ENCODE measurements at places on chromosomes 6 and 20.

DNA sequence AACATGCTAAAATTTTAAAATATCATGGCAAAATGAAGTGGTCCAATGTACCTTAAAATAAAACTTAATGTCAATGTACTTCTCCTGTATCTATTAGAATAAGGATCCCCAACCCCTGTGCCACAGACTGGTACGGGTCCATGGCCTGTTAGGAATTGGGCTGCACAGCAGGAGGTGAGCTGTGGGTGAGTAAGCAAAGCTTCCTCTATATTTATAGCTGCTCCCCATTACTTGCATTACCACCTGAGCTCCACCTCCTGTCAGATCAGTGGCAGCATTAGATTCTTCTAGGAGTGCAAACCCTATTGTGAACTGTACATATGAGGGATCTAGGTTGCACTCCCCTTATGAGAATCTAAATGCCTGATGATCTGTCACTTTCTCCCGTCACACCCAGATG, 86.0 kb downstream of the SLC16A10 start:
- no peaks in the 10 kb centered on the region for H3K36me3 ChIP-seq
- H3K4me3 ChIP-seq = no peak overlapping the region
- H3K27ac ChIP-seq = no peak overlapping the region
- no peak for DNase-seq

- DNase-seq = peak; percentile 6
- no peaks in the 10 kb centered on the region for H3K4me1 ChIP-seq
- H3K4me3 ChIP-seq = no peak overlapping the region
- H3K27ac ChIP-seq = no peak overlapping the region
- no peaks in the 10 kb centered on the region for H3K27me3 ChIP-seq
- H3K36me3 ChIP-seq = no peaks in the 10 kb centered on the region
Measured at GRCh38 chr20:20837574-20838021, 125.2 kb upstream of the RALGAPA2 start.

- H3K27me3 ChIP-seq = no peaks in the 10 kb centered on the region
- H3K36me3 ChIP-seq = no peaks in the 10 kb centered on the region
- H3K4me3 ChIP-seq = no peak overlapping the region
- no peak overlapping the region for H3K27ac ChIP-seq
- no peak for DNase-seq
Measured at GRCh38 chr6:37025621-37026466, 20.4 kb downstream of the FGD2 start.

DNA sequence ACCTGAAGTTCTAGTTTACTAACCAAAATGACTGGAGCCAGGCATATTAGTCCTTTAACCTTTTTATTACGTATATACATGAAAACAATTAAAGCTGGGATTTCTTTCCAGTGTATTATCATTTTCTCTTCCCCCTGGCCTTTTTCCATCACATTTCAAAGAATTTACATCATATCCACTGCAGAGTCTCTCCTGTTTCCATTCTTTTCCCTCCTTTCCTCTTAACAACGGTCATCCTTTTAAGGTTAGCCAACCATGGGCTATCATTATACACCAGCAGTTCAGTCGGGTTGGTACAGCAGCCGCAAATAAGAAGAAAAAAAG, 104.6 kb downstream of the TFAP2A start:
- no peak overlapping the region for H3K4me3 ChIP-seq
- H3K27me3 ChIP-seq = no peaks in the 10 kb centered on the region
- no peaks in the 10 kb centered on the region for H3K4me1 ChIP-seq
- DNase-seq = peak; percentile 16

- H3K4me1 ChIP-seq = peaks cover 11% of the 10 kb centered on the region
- no peaks in the 10 kb centered on the region for H3K36me3 ChIP-seq
- no peaks in the 10 kb centered on the region for H3K27me3 ChIP-seq
- no peak overlapping the region for H3K27ac ChIP-seq
- H3K4me3 ChIP-seq = no peak overlapping the region
Measured at GRCh38 chr6:106134906-106135634, 48.9 kb downstream of the PRDM1 start.

- H3K36me3 ChIP-seq = no peaks in the 10 kb centered on the region
- no peak overlapping the region for H3K27ac ChIP-seq
Measured at GRCh38 chr6:39543950-39544349, 181.3 kb downstream of the KIF6 start.

GRCh38 chr6:36679043-36679833, 724 bp downstream of the CDKN1A start:
- peak; percentile 24 for DNase-seq
- H3K4me3 ChIP-seq = peak overlapping the region; percentile 82
- peaks cover 12% of the 10 kb centered on the region for H3K36me3 ChIP-seq
- peaks cover 39% of the 10 kb centered on the region for H3K4me1 ChIP-seq
- H3K27ac ChIP-seq = peak overlapping the region; percentile 92

GRCh38 chr6:75296811-75297779, 12.5 kb upstream of the TMEM30A start:
- no peaks in the 10 kb centered on the region for H3K36me3 ChIP-seq
- H3K4me1 ChIP-seq = no peaks in the 10 kb centered on the region

DNA sequence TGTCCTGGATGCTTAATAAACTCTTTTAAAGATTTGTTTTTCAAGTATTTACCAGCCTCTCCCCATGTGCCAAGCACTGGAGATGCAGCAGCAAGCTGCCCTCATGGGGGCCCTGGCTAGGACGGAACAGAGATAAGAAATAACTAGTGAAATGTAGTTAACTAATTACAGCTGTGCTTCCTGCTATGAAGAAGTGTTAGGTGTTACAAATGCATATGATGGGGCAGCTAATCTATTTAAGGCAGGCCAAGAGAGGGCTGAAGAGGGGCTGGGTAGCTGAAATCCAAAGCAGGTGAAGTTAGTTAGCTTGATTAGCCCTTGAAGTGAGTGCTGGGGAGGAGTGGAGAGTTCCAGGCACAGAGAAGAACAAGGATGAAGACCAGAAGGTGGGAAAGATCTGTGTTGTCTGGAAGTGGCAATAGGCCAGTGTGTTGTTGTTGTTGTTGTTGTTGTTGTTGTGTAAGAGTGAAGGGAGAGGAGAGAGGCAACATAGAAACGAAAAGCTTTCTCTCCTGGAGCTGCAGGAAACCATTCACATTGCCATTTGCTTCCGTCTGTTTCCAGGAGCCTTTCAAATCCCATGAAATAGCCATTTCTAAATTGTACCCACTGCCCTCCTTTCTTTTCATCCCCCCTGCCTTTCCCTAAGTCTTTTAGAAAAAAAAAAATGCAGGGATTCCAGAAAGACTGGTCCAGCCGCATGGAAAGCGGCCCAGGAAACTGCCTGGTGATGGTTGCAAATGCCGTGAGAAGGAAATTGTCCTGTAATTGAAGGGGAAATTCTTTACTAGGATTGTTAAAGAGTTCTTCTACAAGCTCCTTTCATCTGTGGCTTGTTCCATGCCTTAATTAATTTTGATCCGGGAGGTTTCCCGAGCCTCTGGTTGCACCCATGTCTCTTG, 119.6 kb downstream of the TFAP2C start:
- H3K27me3 ChIP-seq = peaks cover 25% of the 10 kb centered on the region
- DNase-seq = no peak
- H3K4me3 ChIP-seq = no peak overlapping the region
- H3K36me3 ChIP-seq = no peaks in the 10 kb centered on the region
- H3K27ac ChIP-seq = no peak overlapping the region

- H3K27ac ChIP-seq = no peak overlapping the region
- H3K4me1 ChIP-seq = no peaks in the 10 kb centered on the region
- H3K4me3 ChIP-seq = no peak overlapping the region
- DNase-seq = no peak
- no peaks in the 10 kb centered on the region for H3K27me3 ChIP-seq
- H3K36me3 ChIP-seq = no peaks in the 10 kb centered on the region
Measured at GRCh38 chr6:71665931-71666330, 220.4 kb upstream of the RIMS1 start.

GRCh38 chr6:50925981-50926380, 107.3 kb downstream of the TFAP2B start:
- no peaks in the 10 kb centered on the region for H3K27me3 ChIP-seq
- H3K4me1 ChIP-seq = no peaks in the 10 kb centered on the region
- DNase-seq = peak; percentile 12
- no peak overlapping the region for H3K4me3 ChIP-seq
- no peaks in the 10 kb centered on the region for H3K36me3 ChIP-seq

GRCh38 chr6:52577778-52578463, 1.1 kb upstream of the TRAM2 start:
- H3K4me3 ChIP-seq = peak overlapping the region; percentile 76
- peak overlapping the region; percentile 92 for H3K27ac ChIP-seq
- peaks cover 32% of the 10 kb centered on the region for H3K4me1 ChIP-seq
- H3K27me3 ChIP-seq = no peaks in the 10 kb centered on the region
- no peak for DNase-seq

GRCh38 chr6:99270826-99271225, 78.6 kb downstream of the FAXC start:
- H3K36me3 ChIP-seq = no peaks in the 10 kb centered on the region
- H3K27ac ChIP-seq = no peak overlapping the region
- H3K4me1 ChIP-seq = no peaks in the 10 kb centered on the region
- no peak for DNase-seq
- no peak overlapping the region for H3K4me3 ChIP-seq

GRCh38 chr6:63816982-63817436, 181.4 kb downstream of the PHF3 start:
- H3K4me1 ChIP-seq = no peaks in the 10 kb centered on the region
- H3K27me3 ChIP-seq = no peaks in the 10 kb centered on the region
- no peak overlapping the region for H3K27ac ChIP-seq
- no peaks in the 10 kb centered on the region for H3K36me3 ChIP-seq
- DNase-seq = no peak

- no peak for DNase-seq
- no peaks in the 10 kb centered on the region for H3K4me1 ChIP-seq
- H3K36me3 ChIP-seq = no peaks in the 10 kb centered on the region
Measured at GRCh38 chr6:65449926-65450325, 257.1 kb downstream of the EYS start.

DNA sequence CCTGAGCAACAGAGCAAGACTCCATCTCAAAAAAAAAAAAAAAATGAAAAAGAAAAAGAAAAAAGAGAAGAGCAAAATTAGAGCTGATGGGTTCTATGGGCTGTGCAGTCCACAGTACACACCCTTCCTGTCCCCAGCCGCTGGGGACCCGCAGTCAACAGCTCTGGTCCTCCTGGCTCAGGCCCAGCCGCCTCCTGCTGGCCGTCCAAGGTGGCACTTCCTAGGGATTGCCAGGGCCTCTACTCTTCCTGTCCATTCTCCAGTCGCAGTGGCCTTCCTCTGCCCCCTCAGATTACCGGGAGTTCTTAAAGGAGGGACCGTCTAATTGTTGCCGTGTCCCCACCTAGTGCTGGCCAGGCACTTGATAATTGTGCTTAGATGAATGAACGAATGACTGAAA, 41.7 kb downstream of the TMEM242 start:
- H3K27me3 ChIP-seq = no peaks in the 10 kb centered on the region
- H3K4me3 ChIP-seq = no peak overlapping the region
- no peaks in the 10 kb centered on the region for H3K36me3 ChIP-seq
- H3K27ac ChIP-seq = no peak overlapping the region
- H3K4me1 ChIP-seq = no peaks in the 10 kb centered on the region
- DNase-seq = no peak

DNA sequence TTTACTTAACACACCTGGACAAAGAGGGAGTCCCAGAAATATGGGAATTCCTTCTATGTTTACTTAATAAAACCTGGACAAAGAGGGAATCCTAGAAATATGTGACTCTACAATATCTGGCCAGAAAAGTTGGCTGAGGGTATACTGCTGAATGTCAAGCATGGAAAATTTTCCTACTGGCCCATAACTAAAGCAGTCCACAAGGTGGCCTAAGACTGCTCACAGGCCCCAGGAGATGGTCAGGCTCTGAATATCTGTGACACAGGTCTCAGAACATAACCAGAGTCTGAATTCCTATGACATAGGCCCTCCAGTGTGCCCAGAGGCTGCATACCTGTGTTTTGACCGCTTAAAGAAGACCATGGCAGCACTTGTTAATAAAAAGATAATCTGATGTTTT, 578.2 kb upstream of the NRSN1 start:
- no peak for DNase-seq
- H3K27ac ChIP-seq = no peak overlapping the region
- no peaks in the 10 kb centered on the region for H3K36me3 ChIP-seq
- no peaks in the 10 kb centered on the region for H3K4me1 ChIP-seq

DNA sequence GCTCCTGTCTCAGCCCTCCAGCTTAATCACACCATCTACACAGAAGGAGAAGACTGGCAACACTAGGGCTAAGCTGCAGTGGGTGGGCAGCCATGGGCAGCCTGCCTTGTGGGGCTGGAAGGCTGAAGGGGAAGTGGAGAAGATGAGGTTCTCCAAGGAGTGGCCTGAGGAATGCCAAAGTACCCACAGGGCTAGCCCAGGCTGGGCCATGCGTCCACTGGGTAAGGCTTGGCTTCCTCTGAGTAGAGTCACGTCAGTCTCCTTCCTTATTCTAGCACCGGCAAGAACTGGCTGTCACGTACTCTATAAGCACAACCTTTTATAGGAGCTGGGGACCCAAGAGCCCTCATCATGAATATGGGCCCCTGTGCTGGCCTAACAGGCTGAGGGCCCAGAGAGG, 110.6 kb upstream of the SIRPA start:
- H3K4me1 ChIP-seq = no peaks in the 10 kb centered on the region
- no peak overlapping the region for H3K27ac ChIP-seq
- H3K36me3 ChIP-seq = no peaks in the 10 kb centered on the region
- H3K27me3 ChIP-seq = peaks cover 38% of the 10 kb centered on the region
- DNase-seq = no peak
- no peak overlapping the region for H3K4me3 ChIP-seq

GRCh38 chr20:60030471-60030870, 72.2 kb downstream of the CDH26 start:
- H3K4me3 ChIP-seq = no peak overlapping the region
- no peak for DNase-seq
- H3K4me1 ChIP-seq = no peaks in the 10 kb centered on the region
- H3K36me3 ChIP-seq = no peaks in the 10 kb centered on the region
- H3K27me3 ChIP-seq = no peaks in the 10 kb centered on the region

- no peaks in the 10 kb centered on the region for H3K36me3 ChIP-seq
- H3K4me3 ChIP-seq = no peak overlapping the region
- H3K4me1 ChIP-seq = no peaks in the 10 kb centered on the region
- H3K27ac ChIP-seq = no peak overlapping the region
Measured at GRCh38 chr6:15914553-15914952, 214.3 kb upstream of the MYLIP start.

DNA sequence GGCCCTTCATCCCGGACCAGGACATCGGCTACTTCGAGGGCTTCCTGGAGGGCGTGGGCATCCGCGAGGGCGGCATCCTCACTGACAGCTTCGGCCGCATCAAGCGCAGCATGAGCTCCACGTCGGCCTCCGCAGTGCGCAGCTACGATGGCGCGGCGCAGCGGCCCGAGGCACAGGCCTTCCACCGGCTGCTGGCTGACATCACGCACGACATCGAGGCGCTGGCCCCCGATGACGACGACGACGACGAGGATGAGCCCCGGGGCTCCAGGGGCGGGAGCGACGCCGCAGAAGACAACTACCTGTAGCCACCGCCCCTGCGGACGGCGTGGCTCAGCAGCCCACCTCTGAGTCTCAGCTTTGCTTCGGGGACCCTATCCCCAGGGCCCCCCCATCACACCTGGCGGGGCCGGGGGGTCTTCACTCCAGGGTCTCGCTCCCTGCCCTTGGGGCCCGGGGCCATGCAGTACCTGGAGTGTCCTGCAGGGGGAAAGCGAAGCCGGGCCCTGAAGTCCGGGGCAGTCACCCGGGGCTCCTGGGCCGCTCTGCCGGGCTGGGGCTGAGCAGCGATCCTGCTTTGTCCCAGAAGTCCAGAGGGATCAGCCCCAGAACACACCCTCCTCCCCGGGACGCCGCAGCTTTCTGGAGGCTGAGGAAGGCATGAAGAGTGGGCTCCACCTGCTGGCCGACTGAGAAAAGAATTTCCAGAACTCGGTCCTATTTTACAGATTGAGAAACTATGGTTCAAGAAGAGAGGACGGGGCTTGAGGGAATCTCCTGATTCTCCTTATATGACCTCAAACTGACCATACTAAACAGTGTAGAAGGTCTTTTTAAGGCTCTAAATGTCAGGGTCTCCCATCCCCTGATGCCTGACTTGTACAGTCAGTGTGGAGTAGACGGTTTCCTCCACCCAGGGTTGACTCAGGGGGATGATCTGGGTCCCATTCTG, 20.8 kb upstream of the HCK start:
- H3K27ac ChIP-seq = no peak overlapping the region
- peak; percentile 56 for DNase-seq
- peaks cover 53% of the 10 kb centered on the region for H3K27me3 ChIP-seq
- H3K4me3 ChIP-seq = no peak overlapping the region
